ENCODE measurements at places on chromosomes 3 and 15.

DNA sequence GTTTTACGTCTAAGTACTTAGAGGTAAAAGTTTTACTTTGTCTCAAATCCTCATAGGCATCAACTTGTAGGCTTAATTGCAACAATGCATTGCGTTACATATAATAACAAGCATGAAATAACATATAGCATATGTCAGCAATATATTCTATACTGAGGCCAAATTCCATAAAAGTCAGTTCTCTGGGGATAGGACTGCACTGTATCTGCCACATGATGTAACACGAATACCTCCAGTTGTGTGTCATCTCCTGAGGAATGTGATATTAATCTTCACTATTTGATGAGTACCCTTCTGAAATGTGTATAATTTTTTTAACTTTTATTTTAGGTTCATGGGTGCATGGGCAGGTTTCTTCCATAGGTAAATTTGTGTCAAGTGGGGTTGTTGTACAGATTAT lies 126.4 kb downstream of the IMPG2 start:
- no peak overlapping the region for H3K4me3 ChIP-seq
- no peak overlapping the region for H3K27ac ChIP-seq
- H3K4me1 ChIP-seq = no peaks in the 10 kb centered on the region
- H3K36me3 ChIP-seq = no peaks in the 10 kb centered on the region
- DNase-seq = no peak

GRCh38 chr15:81941479-81941878 lies 104.3 kb downstream of the MEX3B start:
- H3K36me3 ChIP-seq = no peaks in the 10 kb centered on the region
- no peaks in the 10 kb centered on the region for H3K4me1 ChIP-seq
- no peak for DNase-seq
- peaks cover 3% of the 10 kb centered on the region for H3K27me3 ChIP-seq
- H3K4me3 ChIP-seq = no peak overlapping the region

GRCh38 chr3:174755833-174756829 lies 103.0 kb upstream of the NAALADL2 start:
- H3K4me1 ChIP-seq = no peaks in the 10 kb centered on the region
- H3K36me3 ChIP-seq = no peaks in the 10 kb centered on the region
- no peak overlapping the region for H3K4me3 ChIP-seq
- no peak overlapping the region for H3K27ac ChIP-seq
- DNase-seq = no peak

- DNase-seq = no peak
- peaks cover 32% of the 10 kb centered on the region for H3K4me1 ChIP-seq
- H3K27me3 ChIP-seq = peaks cover 43% of the 10 kb centered on the region
- H3K4me3 ChIP-seq = no peak overlapping the region
- no peaks in the 10 kb centered on the region for H3K36me3 ChIP-seq
These were observed 4.4 kb downstream of the DLL4 start for GRCh38 chr15:40933517-40933902.

GRCh38 chr3:9224490-9224889 lies 25.0 kb downstream of the SRGAP3 start:
- H3K27ac ChIP-seq = peak overlapping the region; percentile 12
